Tibial artery (tissue), 4 donors: ENCODE measurements at places on chromosomes 6 and 20.
A peak's percentile ranks its signal among the peaks of the same experiment; 100 is the strongest.

- no peaks in the 10 kb centered on the region for H3K4me1 ChIP-seq
- no peak for DNase-seq
- no peak overlapping the region for H3K4me3 ChIP-seq
- H3K27me3 ChIP-seq = no peaks in the 10 kb centered on the region
- H3K27ac ChIP-seq = no peak overlapping the region
- no peaks in the 10 kb centered on the region for H3K36me3 ChIP-seq
Measured at GRCh38 chr6:101845621-101846020, 452.1 kb downstream of the GRIK2 start.

GRCh38 chr20:50744143-50744792, 12.9 kb downstream of the PARD6B start:
- no peak overlapping the region for H3K4me3 ChIP-seq
- H3K4me1 ChIP-seq = peaks cover 13% of the 10 kb centered on the region
- no peaks in the 10 kb centered on the region for H3K27me3 ChIP-seq
- no peaks in the 10 kb centered on the region for H3K36me3 ChIP-seq
- peak overlapping the region; percentile 84 for H3K27ac ChIP-seq

- H3K27me3 ChIP-seq = no peaks in the 10 kb centered on the region
- H3K27ac ChIP-seq = no peak overlapping the region
- H3K4me1 ChIP-seq = no peaks in the 10 kb centered on the region
- H3K4me3 ChIP-seq = no peak overlapping the region
- DNase-seq = no peak
Measured at GRCh38 chr6:149028767-149029405, 282.1 kb downstream of the UST start.

GRCh38 chr20:19274412-19275015, 62.1 kb downstream of the SLC24A3 start:
- peaks cover 22% of the 10 kb centered on the region for H3K4me1 ChIP-seq
- H3K36me3 ChIP-seq = no peaks in the 10 kb centered on the region
- no peaks in the 10 kb centered on the region for H3K27me3 ChIP-seq
- peak; percentile 60 for DNase-seq

DNA sequence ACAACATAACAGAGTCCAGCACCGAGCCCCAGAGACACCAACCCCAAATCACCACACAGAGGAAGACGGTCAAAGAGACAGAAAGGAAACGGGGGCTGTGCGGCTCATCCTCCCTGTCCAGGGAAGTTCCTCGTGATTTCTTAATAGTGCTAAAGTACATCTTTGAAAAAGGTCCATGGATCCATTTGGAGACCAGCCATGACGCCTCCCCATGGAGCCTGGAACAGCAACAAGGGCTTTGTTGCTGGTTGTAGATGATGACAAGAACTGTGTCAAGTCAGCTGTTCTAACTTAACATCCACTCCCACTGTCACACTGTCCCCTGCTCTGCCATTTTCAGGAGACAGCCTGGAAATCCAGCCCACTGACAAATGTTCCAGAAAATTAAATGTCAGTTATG, 99.7 kb downstream of the ATP9A start:
- no peaks in the 10 kb centered on the region for H3K27me3 ChIP-seq
- peaks cover 46% of the 10 kb centered on the region for H3K36me3 ChIP-seq
- H3K4me3 ChIP-seq = no peak overlapping the region
- no peak for DNase-seq

- no peaks in the 10 kb centered on the region for H3K27me3 ChIP-seq
- DNase-seq = peak; percentile 43
- H3K4me3 ChIP-seq = no peak overlapping the region
- H3K36me3 ChIP-seq = no peaks in the 10 kb centered on the region
- peaks cover 13% of the 10 kb centered on the region for H3K4me1 ChIP-seq
Measured at GRCh38 chr6:167755461-167755860, 71.2 kb upstream of the AFDN start.

- H3K27me3 ChIP-seq = no peaks in the 10 kb centered on the region
- no peak for DNase-seq
- no peak overlapping the region for H3K4me3 ChIP-seq
- H3K27ac ChIP-seq = no peak overlapping the region
Measured at GRCh38 chr20:1334761-1335160, 5.8 kb upstream of the SDCBP2 start.

GRCh38 chr6:56244089-56244488, 3.3 kb downstream of the COL21A1 start:
- no peaks in the 10 kb centered on the region for H3K36me3 ChIP-seq
- H3K27me3 ChIP-seq = no peaks in the 10 kb centered on the region
- no peak for DNase-seq

- H3K4me3 ChIP-seq = no peak overlapping the region
- no peak for DNase-seq
- H3K27ac ChIP-seq = peak overlapping the region; percentile 89
- no peaks in the 10 kb centered on the region for H3K27me3 ChIP-seq
Measured at GRCh38 chr20:58177799-58178198, 50.7 kb downstream of the ANKRD60 start.

GRCh38 chr6:8623441-8623840, 188.1 kb upstream of the SLC35B3 start:
- no peaks in the 10 kb centered on the region for H3K27me3 ChIP-seq
- H3K27ac ChIP-seq = no peak overlapping the region
- no peaks in the 10 kb centered on the region for H3K4me1 ChIP-seq
- DNase-seq = no peak
- H3K36me3 ChIP-seq = no peaks in the 10 kb centered on the region
